ENCODE measurements at places on chromosomes 12 and 14.

- DNase-seq, result no peak
These were observed 28.3 kb downstream of the BEGAIN start for GRCh38 chr14:100558966-100559365.

GRCh38 chr12:6613015-6613775 is 6.0 kb upstream of the CHD4 start:
- DNase-seq, result peak; percentile 91

DNA sequence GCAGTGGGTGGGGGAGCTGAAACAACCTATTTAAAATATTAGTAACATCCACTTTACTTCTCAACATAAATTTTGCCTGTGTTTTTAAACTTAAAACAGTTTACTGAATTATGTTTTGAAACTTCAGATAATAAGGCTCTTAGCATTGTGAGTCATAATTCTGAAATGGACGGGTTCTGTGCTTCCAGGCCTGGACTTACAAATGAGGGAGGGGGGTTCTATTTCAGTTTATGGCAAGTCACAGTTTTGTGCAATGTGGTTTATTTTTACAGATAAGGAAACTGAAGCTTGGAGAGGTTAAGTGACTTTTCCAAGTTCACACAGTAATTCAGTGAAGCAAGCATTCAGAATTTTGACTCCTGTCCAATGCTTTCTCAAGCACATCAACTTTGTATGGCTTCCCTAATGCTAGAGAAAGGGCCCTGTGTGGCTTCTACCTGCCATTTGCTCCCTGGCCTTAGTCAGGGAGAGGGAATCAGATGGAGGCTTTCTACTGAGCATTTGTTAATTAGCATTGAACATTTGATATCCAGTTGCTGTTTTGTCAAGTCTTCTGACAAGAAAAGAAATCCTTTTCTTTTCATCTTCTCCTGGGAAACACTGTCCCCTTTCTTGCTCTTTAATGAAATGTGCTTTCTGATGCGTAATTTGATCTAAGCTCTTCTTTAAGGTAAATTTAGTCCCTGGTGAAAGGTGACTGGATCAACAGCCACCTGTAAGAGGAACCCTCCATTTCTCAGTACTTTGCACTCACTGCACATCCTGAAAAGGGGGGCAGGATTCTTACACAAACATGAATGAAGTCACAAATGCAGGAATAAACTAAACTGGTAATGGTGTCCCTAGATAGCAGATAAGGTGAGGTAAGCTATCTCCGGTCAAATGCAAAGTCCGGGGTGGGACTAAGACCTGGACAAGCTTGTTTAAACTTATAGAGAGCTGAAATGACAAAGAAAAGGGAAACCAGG is 2.5 kb upstream of the SALL2 start:
- DNase-seq, result peak; percentile 49

- no peak for DNase-seq
These were observed 183.1 kb downstream of the EGLN3 start for GRCh38 chr14:33767586-33768457.

DNA sequence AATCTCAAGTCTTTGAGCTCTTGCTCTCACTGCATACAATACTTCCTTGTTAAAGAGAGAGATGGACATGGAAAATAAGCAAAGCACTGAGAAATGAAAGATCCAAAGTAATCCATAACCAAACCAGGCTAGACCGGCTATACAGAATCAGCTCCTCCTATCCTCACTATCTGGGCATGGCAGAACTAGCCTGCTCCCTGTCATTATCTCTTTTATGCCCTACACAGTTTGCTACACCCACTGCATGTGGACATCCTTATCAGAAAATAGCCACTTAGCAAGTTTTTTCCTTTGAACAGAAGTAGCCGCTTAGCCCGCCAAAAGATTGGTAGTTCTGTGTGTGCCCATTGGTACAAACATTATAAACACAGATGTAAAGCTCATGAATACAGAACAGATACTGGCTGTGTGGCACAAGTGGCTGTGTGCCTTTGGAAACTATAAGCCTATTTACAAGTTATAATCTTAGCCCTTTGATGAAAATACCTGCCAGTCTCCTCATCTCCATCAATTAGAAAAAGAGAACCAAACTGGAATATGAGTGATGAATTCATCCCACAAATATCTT is 34.7 kb downstream of the SPTB start:
- no peak for DNase-seq

GRCh38 chr14:61116369-61116768 is 135.3 kb downstream of the SLC38A6 start:
- DNase-seq, result no peak

- no peak for DNase-seq
These were observed 230.4 kb downstream of the SSPN start for GRCh38 chr12:26425587-26426260.

GRCh38 chr14:68951800-68952530 is 27.1 kb downstream of the ACTN1 start:
- DNase-seq, result no peak

GRCh38 chr14:77004711-77005460 is 23.6 kb downstream of the IRF2BPL start:
- DNase-seq, result no peak

DNA sequence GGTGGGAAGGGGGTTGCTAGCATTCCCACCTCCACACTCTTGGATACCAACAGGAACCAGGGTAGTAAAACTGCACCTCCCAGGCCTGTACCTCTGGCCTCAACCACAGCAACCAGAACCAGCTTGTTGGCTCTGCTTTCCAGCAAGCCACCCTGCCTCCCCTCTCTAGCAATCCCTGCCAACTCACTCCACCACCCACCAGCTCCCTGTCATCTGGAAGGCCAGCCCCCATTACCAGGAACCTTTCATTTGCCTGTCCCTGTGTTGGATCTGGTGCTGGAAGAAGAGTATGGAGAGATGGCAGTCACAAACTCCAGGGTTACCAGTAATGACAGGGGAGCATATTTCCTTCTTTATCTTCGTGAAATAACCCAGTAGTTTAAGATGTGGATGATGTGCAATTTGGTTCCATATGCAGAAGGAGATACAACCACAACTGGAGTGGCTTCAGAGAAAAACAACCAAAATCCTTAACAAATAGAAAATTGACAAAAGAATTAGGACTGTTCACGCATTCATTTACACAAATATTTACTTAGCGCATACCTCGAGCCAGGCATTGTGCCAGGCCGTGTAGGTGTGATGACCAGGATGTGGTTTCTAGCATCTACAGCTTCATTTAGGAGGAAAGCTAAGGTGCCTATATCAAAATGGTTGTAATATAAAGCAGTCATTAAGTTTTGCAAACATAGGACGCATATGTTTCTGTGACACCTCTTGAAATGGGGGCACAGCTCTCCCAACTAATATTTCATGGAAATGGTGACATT is 3.4 kb downstream of the B4GALNT3 start:
- no peak for DNase-seq

GRCh38 chr12:128942960-128943477 is 89.7 kb downstream of the GLT1D1 start:
- DNase-seq, result peak; percentile 61

DNA sequence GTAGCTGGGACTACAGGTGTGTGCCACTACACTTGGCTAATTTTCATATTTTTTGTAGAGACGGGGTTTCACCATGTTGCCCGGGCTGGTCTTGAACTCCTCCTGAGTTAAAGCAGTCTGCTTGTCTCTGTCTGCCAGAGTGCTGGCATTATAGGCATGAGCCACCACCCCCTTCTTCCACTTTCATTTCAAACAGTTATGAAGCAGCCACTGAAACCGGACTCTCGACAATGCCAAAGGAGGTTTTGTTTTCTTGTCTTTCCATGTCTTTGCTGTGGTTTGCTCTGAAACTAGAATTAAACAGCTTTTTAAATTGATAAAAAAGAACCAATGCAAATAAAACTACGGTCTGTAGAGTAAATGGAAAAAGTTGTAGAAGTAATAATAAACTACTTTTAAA is 30.4 kb downstream of the RAP1B start:
- DNase-seq, result no peak

- peak; percentile 69 for DNase-seq
These were observed 15.7 kb downstream of the TBC1D30 start for GRCh38 chr12:64840119-64840518.

DNA sequence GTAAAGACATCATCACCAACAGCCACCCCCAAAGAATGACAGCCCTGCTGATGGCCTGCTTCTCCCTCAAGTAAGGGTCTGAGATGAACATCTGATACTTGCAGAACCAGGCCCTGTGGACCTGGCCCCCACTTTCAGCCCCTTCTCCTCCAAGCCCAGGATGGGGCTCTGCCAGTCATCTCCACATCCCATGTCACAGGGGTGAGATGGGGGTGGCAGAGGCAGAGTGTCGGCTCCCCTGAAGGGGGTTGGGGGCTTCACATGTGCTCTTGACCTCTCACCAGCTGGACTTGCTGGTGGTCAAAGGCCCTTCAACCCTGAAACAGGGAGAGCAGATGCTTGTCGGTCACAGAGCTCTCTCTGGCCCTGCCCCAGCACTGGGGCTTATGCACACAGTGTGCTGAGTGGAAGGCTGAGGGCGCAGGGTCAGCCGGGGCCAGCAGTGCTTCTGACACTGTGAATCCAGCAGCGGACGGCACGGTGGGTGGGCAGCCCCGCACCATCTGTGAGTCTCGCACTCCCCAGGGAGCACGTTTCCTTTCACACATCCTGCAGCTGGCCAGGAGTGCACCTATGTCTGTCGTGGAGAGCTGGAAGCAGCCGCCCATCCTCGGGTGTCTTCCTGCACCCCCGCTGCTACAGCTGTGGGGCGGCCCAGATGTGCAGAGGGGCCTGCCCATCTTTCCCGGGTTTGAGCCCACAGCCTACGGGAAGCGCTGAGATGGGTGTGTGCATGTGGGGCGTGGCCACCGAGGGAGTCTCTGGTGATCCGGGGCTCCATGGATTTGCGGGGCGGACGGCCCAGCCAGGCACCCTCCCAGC is 94.3 kb downstream of the ADGRD1 start:
- DNase-seq, result no peak

DNA sequence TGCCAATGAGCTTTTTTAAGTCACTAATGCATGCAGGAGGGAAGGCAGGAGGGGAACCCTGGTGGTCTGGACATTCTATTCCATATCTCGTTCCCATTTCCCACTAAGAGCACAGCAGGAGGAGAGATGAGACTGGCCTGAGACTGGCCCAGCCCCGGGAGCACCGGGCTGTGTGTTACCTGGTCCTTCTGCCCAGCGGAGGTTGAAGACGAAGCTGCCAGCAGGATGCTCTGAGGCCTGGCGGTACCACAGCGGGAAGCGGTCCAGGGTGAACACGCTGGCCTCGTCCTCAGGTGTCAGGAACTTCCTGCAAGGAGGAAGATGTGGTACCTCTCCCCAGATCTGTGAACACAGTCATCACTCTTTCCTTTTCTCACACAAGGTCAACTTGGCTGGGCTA is 23.9 kb downstream of the LRTM2 start:
- no peak for DNase-seq

GRCh38 chr12:58395470-58395869 is 454.1 kb downstream of the ATP23 start:
- no peak for DNase-seq

GRCh38 chr14:65789363-65789762 is 376.8 kb downstream of the FUT8 start:
- DNase-seq, result no peak

All from small intestine (tissue), 16 donors.